ENCODE measurements at places on chromosomes 6 and 20.
A peak's percentile ranks its signal among the peaks of the same experiment; 100 is the strongest.

DNA sequence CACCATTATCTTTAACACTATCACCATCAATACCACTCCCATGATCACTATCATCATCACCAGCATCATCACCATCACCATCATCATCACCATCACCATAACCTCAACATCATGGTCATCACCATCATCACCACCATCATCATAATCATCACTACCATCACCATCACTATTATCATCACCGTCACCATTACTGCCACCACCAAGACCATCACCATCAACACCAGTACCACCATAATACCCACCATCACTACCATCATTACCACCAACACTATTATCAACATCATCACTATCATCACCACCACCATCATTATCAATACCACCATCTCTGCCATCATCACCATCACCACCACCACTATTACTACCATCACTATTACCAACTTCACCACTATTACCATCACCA is 32.7 kb upstream of the CST1 start:
- DNase-seq, result no peak

DNA sequence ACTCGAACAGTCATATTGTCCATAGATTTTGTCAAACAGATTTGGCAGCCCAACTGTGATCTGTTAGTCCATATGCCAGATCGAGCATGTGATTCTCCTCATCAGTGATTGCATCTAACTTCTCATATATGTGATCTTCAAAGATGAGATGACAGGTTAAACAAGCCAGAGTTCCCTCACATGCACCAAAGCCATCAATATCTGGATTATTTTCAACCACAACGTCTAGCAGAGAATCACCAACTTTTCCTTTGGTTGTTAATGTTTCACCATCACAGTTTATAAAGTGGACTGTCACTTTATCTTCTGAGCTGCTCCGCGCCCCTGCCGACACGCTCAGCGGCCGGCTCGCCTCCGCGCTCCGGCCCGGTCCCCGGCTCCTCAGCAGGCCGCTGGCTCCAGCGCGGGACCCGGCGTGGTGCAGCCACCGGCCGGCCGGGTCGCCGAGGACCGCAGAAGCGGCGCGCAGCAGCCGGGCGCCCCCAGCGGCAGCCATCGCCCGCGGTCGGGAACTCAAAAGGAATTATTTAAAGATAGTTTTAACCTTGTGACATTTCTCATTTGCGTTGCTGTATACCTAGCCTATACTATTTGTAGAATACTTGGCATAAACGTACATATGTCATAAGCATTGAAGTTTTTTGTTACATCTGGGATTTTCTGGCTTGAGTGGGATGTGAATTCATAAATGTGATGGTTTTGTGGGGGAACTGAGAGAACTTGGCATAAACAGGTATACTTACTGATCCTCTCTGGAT is 40.1 kb upstream of the DYNLRB1 start:
- peak; percentile 11 for DNase-seq

DNA sequence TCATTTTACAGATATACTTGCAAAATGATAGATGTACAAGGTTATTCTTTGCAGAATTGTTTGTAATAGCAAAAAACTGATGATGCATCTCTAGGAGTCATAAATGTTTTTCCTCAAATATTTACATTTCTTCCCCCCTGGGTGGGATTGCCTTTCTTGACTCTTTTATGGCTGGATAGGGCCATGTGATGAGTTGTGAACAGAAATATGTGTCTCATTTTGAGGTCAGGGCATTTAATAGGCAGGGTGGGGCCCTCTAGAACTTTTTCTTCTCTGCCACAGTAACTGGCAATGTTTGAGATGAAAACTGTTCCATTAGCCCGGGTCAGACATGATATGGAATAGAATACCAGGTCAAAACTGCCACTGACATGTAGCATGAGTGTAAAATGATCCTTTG is 159.5 kb upstream of the SYNCRIP start:
- no peak for DNase-seq

GRCh38 chr6:77740380-77740779 is 87.5 kb downstream of the MEI4 start:
- DNase-seq, result no peak

DNA sequence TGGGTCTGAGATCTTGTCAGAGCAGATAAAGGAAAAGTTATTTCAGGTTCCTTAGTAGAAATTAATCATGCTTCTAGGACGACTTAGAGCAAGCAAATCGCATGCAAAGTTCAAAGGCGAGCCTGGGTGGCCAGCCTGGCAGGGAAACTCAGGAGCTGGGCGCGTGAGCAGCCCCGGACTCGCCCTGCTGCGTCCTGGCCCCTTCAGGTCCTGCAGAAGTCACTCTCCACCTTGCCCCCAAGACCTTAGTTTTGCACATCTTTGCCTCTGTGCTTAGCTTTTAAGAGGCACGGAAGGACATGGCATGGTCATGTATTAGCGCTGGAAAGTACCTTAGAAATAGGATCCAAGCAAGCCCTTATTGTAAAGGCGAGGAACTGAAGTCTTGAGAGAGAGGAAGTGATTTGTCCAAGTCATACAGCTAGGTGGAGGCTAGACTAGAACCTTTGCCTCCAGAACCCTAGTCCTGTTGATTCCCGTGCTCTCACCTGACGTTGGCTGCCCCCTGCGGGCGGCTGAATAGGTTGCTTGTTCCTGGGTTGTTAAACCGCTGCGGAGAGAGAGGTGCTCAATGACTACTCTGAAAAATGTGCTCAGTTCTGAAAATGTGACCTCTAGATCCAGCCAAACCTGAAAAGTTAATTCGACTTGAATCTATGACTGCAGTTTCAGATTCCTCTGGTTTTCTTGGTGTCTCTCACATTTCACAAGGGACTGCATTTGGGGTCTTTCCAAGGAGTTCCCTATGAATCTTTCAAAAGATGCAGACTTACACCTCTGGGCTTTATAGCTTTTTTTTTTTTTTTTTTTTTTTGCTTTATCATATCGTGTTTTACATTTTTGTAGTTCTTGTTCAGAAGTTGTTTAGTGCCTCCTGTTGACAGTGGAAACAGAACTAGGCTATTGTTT is 2.7 kb downstream of the MYB start:
- DNase-seq, result peak; percentile 73

- no peak for DNase-seq
These were observed 14.4 kb upstream of the PLCB1 start for GRCh38 chr20:8117636-8118035.

- no peak for DNase-seq
These were observed 3.6 kb downstream of the TRAM2 start for GRCh38 chr6:52573295-52573694.

- no peak for DNase-seq
These were observed 36.8 kb upstream of the L3MBTL3 start for GRCh38 chr6:129981598-129981997.

GRCh38 chr6:115554060-115554459 is 506.6 kb downstream of the FRK start:
- no peak for DNase-seq

- no peak for DNase-seq
These were observed 29.8 kb upstream of the ERVFRD-1 start for GRCh38 chr6:11141295-11141694.

DNA sequence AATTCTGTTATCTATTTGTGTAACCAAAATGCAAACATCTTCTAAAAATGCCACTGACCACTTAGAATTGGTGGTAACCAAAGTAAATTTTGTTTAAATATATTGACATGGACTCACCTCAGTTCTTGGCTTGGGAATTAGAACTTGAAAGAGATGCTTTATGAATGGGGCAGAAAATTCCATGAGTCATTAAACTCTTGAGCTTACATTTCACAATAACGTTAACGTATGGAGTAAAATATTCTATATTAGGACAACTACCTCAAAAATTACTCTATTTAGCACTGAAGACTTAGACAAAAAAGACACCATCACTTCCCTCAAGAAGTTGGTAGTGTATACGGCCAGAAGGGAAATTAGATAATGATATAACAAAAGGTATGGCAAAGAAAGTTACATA is 752.2 kb upstream of the MARCKS start:
- no peak for DNase-seq

GRCh38 chr6:35718375-35718736 is 18.5 kb upstream of the ARMC12 start:
- DNase-seq, result no peak

- DNase-seq, result no peak
These were observed 68.8 kb downstream of the UTRN start for GRCh38 chr6:144353871-144354314.

- DNase-seq, result no peak
These were observed 8.4 kb upstream of the STK35 start for GRCh38 chr20:2093159-2093781.

Data from stimulated activated naive B cell treated with anti-CD40 and anti-IgM and Interleukin-4, amounts not matched to agents 10 μg/mL and 1 μg/mL and 100 μg/mL, for 72 hours (primary cell).